ENCODE measurements at places on chromosomes 3 and 15. TPM values are rescaled to one million over a fixed set of nuclear protein-coding genes. Genes with fewer than 3 reads are reported as not detected.

SLC28A1 gene
- not detected for polyA plus RNA-seq

LRRC31 gene
- polyA plus RNA-seq, result not detected

CD96 gene
- 0.09 TPM for polyA plus RNA-seq

LRRIQ4 gene
- not detected for polyA plus RNA-seq

ROBO1 gene
- 17.3 TPM for polyA plus RNA-seq

GRCh38 chr3:30248423-30248822 is 358.0 kb upstream of the TGFBR2 start:
- no peak overlapping the region for H3K27ac ChIP-seq
- H3K4me3 ChIP-seq, result no peak overlapping the region
- H3K27me3 ChIP-seq, result no peaks in the 10 kb centered on the region
- peaks cover 5% of the 10 kb centered on the region for H3K4me1 ChIP-seq

GRCh38 chr3:177931346-177931745 is 604.9 kb upstream of the KCNMB2 start:
- H3K27me3 ChIP-seq, result no peaks in the 10 kb centered on the region
- no peaks in the 10 kb centered on the region for H3K36me3 ChIP-seq
- no peaks in the 10 kb centered on the region for H3K4me1 ChIP-seq
- H3K4me3 ChIP-seq, result no peak overlapping the region
- H3K27ac ChIP-seq, result no peak overlapping the region

- H3K36me3 ChIP-seq, result no peaks in the 10 kb centered on the region
- peaks cover 27% of the 10 kb centered on the region for H3K4me1 ChIP-seq
- H3K4me3 ChIP-seq, result no peak overlapping the region
These were observed 277.2 kb downstream of the TBL1XR1 start for GRCh38 chr3:176919836-176920765.

DNA sequence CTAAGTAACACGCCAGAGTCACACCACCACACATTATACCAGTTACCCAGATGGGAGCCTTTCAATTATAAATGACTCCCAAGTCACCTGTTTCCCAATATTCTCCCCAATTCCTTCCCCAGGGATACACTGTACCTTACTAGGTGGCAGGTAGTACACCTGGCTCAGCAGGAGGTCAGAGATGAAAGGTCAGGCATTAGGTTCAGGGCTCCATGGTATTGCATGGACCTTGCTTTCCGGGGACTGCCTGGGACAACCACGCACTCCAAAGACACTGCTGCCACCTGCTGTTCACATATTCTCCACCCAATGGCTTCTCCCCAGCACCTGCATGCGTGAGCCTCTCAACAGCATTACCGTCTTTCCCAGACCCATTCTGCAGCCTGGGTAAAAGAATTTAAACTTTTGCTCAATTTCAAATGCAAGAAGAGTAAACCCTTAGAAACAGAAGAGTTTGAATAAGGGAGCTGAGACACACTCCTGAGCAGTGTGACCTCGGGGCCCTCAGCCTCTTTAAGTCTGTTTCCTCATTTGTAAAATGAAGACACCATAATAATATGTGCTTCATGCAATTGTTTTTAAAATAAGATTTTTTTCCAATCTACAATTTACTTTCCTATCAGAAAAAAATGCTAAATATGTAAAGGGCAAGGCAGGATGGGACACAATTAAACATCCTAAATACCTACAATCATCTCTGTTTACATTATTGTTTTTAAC is 28.0 kb upstream of the LACTB start:
- H3K27ac ChIP-seq, result no peak overlapping the region
- H3K36me3 ChIP-seq, result no peaks in the 10 kb centered on the region
- no peaks in the 10 kb centered on the region for H3K27me3 ChIP-seq
- peak; percentile 95 for DNase-seq
- H3K4me1 ChIP-seq, result peaks cover 13% of the 10 kb centered on the region
- no peak overlapping the region for H3K4me3 ChIP-seq

DNA sequence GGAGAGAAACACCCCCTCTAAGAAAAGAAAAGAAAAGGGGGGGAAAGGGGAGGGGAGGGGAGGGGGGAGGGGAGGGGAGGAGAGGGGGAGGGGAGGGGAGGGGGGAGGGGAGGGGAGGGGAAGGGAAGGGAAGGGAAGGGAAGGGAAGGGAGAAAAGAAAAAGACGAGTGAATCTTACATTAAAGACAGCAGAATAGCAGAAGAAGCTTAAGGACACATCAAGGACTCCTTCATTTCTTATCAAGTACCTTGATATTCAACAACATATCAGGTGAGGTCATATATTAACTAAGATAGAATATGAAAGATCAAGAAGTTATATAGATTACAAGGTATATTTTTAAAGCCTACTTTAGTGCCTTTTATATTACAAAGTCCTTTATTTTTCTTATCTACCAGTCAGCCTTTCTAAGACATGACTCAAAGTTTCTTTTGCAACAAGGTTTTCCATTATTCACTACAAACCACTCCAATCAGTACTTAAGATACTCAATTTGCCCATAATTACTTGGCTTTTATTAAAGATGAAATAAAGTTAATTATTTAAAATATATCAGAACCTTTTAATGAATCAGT is 17.7 kb upstream of the AADAC start:
- H3K4me3 ChIP-seq, result no peak overlapping the region
- H3K27ac ChIP-seq, result no peak overlapping the region
- H3K36me3 ChIP-seq, result no peaks in the 10 kb centered on the region
- H3K4me1 ChIP-seq, result no peaks in the 10 kb centered on the region
- DNase-seq, result no peak

DNA sequence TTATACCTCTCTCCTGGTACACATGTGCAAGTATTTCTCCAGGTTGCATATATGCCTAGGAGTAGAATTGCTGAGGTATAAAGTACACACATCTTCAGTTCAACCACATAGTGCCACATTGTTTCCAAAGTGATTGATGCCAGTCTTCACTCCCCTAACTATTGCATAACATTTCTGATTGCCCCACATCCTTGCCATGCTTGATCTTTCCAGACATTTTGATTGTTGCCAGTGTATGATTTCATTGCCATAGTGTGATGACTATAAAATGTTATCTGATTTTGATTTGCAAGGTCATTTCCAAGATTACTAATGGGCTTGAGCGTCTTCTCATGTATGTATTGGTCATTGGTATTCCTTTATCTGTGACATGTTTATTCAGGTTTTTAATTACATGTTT is 61.1 kb upstream of the MLF1 start:
- no peaks in the 10 kb centered on the region for H3K27me3 ChIP-seq
- H3K36me3 ChIP-seq, result no peaks in the 10 kb centered on the region
- H3K4me3 ChIP-seq, result no peak overlapping the region

DNA sequence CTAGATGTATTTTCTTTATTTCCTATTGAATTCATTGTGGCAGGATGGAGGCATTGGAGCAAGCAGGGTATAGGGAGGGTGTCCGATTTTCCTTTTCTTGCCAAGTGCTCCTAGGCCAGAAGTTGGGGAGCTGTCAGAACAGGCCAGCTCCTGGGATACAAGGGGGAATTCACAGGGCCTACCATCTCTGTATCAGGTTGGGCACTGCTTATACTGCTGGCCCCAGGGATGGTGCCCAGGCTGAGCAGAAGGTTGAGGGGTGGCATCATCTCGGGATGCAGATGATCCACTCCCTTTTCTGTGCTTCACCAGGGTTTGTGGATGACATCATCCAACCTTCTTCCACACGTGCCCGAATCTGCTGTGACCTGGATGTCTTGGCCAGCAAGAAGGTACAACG is 79.5 kb downstream of the PCCB start:
- H3K27me3 ChIP-seq, result no peaks in the 10 kb centered on the region
- H3K36me3 ChIP-seq, result no peaks in the 10 kb centered on the region
- H3K27ac ChIP-seq, result no peak overlapping the region
- H3K4me3 ChIP-seq, result no peak overlapping the region

DNA sequence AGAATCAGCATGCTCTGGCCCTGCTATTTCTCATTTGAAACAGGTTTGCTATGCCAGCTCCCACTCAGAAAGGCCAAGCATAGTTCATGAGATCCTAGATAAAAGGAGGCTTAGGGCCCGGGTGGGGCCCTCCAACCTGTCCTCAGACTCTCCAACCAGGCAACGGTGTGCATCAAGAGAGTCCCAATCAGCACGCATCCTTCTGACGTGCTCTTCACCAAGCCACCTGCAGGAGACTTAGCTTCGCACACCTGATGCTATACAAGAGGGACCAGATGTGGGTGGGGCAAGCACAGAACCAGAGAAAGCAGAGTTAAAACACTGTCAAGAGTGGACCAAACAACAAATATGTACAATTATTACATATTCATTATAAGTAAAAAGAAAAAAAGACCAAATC is 17.3 kb downstream of the STIMATE start:
- H3K27me3 ChIP-seq, result no peaks in the 10 kb centered on the region
- no peak overlapping the region for H3K4me3 ChIP-seq
- H3K27ac ChIP-seq, result no peak overlapping the region
- no peaks in the 10 kb centered on the region for H3K36me3 ChIP-seq
- H3K4me1 ChIP-seq, result peaks cover 7% of the 10 kb centered on the region

DNA sequence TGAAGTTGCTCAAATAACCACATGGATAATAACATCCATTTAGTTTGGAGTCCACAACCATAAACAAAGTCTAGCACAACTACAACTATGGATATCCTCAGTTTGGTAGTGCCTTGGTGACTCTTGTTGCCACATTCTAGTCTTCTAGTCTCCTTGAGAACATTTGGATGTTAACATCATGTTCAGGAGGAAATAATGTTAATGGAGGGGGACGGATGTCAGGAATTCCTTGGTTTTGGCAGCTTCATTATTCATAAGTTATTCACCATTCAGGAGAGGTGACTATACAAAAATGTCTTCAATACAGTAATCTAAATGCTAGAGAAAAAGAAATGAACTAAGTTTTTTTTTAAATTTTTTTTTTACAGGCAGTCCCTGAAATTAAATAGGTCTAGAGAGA is 26.4 kb upstream of the GABPB1 start:
- no peaks in the 10 kb centered on the region for H3K27me3 ChIP-seq
- H3K36me3 ChIP-seq, result no peaks in the 10 kb centered on the region
- no peak overlapping the region for H3K27ac ChIP-seq
- no peak overlapping the region for H3K4me3 ChIP-seq

DNA sequence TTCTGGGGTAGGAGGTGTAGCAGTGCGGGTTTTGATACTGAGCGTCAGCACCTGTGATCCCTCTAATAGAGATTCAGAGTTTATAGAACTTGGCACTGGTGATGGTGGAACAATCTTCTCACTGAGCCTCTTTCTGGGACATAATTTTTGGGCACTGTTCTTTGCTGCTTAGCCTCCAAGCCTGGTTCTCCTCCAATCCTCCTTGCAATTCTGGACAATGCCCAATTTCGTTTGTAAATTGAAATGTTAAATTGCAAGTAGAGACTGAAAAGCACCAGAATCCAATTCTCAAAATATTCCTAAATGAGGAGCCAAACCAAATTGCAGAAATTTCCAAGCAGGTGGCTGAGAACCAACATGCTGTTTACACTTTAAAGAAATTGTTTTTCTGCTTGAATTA is 149.8 kb upstream of the ABI3BP start:
- H3K27ac ChIP-seq, result no peak overlapping the region
- no peaks in the 10 kb centered on the region for H3K4me1 ChIP-seq
- H3K27me3 ChIP-seq, result no peaks in the 10 kb centered on the region
- DNase-seq, result no peak
- no peak overlapping the region for H3K4me3 ChIP-seq

GRCh38 chr3:48915296-48915695 is 3.3 kb upstream of the ARIH2 start:
- no peaks in the 10 kb centered on the region for H3K36me3 ChIP-seq
- no peak overlapping the region for H3K27ac ChIP-seq
- no peak overlapping the region for H3K4me3 ChIP-seq
- H3K27me3 ChIP-seq, result no peaks in the 10 kb centered on the region
- no peaks in the 10 kb centered on the region for H3K4me1 ChIP-seq
- DNase-seq, result no peak

GRCh38 chr3:94402126-94402525 is 339.3 kb downstream of the NSUN3 start:
- H3K4me3 ChIP-seq, result no peak overlapping the region
- H3K36me3 ChIP-seq, result no peaks in the 10 kb centered on the region
- no peak for DNase-seq
- H3K4me1 ChIP-seq, result no peaks in the 10 kb centered on the region
- H3K27ac ChIP-seq, result no peak overlapping the region
- no peaks in the 10 kb centered on the region for H3K27me3 ChIP-seq

DNA sequence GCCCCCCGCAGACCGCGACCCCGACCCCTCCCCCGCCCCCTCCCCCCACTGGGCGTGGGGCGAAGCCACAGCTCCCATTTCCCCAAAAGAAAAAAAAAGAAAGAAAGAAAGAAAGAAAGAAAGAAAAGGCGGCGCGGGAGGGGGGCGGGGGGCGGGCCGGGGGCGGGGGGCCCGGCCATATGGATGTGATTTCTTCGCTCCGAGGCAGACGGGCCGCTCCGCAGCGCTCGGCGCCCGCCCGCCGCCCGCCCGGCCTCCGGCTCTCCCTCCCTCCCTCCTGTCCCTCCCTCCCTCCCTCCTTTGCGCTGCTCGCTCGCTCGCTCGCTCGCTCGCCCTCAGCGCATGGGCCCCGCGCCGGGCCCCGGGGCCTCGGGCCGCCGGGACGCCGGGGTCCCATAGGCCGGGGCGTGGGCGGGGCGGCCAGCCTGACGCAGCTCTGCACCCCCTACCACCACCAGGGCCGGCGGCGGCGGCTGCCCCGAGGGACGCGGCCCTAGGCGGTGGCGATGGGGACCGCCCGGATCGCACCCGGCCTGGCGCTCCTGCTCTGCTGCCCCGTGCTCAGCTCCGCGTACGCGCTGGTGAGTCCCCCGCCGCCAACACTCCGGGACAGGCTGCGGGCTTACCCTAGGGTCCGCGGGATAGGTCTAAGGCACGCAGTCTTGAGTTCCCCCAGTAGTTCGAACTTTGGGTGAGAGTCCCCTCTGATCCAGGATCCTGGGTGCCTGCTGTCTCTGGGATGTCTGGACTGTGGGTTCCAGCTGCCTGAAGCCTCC is 5.7 kb downstream of the PTH1R start:
- H3K4me3 ChIP-seq, result peak overlapping the region; percentile 82
- peaks cover 30% of the 10 kb centered on the region for H3K4me1 ChIP-seq
- H3K36me3 ChIP-seq, result no peaks in the 10 kb centered on the region
- peaks cover 90% of the 10 kb centered on the region for H3K27me3 ChIP-seq
- H3K27ac ChIP-seq, result no peak overlapping the region

All from GM23338 (cell line).